Stimulated activated CD4-positive, alpha-beta T cell treated with anti-CD3 and anti-CD28 coated beads, TNF-alpha, amount 100 ng/mL, for 4 hours (primary cell): ENCODE measurements at places on chromosomes 1 and 21.

DNA sequence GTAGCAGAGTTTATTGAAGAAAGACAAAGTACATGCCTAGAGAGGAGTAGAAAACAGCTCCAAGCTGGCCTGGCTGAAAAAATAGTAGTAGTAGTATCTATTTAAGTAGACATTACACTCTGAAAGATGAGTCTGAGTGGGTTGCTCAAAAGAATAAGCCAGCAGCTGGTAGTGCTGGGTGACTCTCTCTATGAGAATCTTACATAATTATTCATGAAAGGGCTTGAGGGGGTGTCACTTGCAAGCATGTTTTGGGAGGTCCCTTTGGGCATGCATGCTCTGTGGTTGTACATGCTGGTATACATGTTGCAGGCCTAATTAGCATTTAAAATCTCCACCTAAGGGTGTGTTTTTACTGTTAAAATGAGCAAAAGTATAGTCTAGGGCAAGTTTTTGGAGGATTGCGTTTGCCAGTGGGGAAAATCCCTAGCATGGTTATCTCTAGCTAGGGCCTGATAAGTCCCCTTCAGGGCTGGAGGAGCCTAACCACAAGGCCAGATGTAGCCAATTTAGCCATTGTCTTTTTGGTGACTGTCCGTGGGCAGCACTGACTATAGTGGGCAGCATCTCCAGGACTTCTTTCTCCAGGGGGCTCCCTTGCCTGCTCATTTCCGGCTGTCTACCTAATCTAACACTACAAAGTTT is 11.0 kb upstream of the FCGR2A start:
- no peak for DNase-seq

- DNase-seq = no peak
Observed at GRCh38 chr21:36804874-36805611, 106.1 kb downstream of the SIM2 start.

DNA sequence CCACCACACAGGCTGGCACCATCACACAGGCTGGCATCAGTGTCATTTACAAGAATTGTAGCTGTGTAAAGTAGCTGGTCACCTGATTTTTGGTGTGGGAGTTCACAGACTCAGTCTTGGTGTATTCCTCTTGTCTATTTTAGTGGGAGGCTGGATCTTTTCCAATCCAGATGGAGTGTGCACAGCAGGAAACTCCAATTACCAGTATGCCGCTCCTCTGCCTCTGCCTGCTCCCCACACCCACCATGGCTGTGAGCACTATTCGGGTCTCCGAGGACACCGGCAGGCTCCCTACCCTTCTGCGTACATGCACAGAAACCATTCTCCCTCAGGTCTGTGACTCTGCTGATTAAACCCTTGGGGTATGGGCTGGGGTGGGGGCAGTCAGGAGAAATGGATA is 24.2 kb downstream of the TBX19 start:
- DNase-seq = no peak

DNA sequence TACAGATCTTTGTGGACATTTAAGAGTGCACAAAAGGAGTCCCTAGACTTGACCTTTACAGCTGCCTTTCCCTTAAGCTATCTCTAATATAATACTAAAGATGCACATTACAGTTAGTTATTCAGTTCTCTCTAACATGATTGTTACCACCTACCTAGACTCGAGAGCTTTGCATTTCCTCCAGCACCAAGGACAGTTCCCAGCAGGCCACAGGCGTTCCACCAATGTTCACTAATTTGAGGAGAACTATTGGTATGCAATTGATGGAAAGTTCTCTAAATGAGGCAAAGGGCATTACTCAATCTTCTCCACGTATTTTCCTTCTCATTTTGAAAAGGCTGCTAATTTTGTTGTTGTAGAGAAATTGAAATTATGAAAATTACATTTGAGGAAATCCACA is 5.4 kb upstream of the NTNG1 start:
- DNase-seq = no peak

DNA sequence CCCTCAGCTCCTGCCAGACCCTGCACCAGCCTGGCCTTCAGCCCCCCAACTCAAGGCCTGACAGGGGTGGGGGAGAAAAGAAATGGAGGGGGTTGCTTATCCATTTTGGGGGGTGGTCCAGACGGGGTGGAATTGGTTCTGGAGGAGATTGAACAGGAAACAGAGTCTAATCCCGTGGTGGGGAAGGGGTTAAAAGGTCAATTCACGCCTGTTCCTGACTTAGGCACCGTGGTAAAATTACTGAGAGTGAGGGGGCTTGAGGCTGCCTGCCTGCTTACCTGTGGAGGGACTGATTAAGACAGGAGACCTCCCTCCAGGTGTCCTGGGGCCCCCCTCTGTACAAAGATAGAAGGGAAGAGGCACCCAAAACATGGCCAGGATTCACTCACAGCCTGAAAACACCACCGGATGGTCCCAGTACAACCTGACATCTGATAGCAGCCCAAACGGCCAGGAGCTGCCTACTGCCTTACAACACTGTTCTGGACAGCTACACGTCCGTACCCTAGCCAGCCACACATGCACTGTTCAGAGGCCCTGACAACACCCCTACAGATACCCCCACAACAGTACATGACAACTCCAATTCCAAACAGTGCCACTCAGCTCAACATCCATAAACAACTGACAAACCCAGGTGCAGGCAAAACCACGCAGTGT is 31.8 kb downstream of the AHDC1 start:
- DNase-seq = no peak

GRCh38 chr1:5554111-5554510 is 438.1 kb downstream of the NPHP4 start:
- no peak for DNase-seq
